ENCODE measurements at places on chromosomes 6 and 20.

- DNase-seq = no peak
Observed at GRCh38 chr20:43800186-43800585, 73.4 kb upstream of the GTSF1L start.

- DNase-seq = no peak
Observed at GRCh38 chr6:82951389-82951788, 114.3 kb downstream of the UBE3D start.

DNA sequence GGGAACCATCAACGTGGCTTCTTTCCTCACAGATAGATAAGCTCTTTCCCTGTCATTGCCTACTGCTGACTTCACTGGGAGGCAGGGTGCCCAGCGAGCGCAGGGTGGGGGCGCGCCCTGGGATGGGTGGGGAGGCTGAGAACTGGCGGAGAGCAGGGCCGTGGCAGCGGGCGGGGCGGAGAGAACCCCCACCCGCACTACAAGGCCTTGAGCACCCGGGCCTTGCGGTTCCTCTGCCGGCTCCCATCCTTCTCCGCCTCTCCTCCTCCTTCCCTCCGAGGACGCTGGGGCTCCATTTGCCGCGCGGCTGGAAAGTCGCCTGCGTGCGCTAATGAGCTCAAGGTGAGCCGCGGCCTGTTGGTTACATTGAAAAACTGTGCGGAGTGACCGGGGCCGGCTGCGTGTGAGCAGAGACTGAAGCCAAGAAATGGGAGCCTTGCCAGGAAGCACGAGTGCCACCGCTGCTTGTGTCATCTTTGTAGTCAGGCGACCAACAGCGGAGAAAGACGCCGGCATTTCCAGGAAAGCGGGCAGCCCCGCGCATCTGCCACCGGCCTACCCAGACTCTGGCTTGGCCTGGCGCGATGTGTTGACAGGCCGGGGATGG is 963.5 kb upstream of the SLC35B3 start:
- no peak for DNase-seq

GRCh38 chr20:23180451-23180921 is 94.4 kb upstream of the CD93 start:
- no peak for DNase-seq

DNA sequence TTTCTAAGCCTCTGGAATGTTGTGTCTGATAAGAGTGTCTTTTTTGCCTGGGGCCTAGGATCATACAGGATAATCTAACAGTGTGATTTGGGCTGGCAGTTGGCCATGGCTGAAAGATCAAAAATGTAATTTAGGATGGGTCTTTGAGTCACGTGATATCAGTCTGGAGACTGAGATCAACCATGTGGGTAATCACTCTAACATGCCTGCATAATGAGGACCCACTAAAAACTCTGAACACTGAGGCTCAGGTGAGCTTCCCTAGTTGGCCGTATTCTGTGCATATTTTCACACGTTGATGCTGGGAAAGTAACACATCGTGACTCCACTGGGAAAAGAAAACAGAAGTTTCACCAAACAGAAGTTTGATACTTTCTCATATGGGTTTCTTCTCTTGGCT is 6.3 kb upstream of the MMS22L start:
- no peak for DNase-seq

DNA sequence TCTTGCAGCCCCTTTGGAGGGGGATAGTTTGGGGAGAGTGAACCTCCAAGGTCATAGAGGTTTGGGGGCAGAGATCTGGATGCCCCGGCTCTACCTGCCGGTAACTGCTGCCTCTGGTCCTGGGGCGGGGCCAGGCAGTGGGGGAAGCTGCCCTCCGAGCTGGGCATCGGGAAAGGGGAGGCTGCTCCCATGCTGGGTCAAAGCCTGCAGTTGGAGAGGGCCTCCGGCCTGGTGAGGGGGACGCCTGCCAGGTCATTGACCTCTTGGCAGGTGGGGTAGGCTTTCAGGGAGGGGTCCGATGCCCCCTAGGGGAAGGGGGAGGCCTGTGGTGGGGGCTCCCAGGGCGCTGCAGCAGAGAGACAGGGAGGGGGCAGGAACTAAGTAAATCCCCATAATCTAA is 7.1 kb downstream of the COL11A2 start:
- no peak for DNase-seq

- peak; percentile 81 for DNase-seq
Observed at GRCh38 chr6:105994591-105995390, 91.3 kb upstream of the PRDM1 start.

DNA sequence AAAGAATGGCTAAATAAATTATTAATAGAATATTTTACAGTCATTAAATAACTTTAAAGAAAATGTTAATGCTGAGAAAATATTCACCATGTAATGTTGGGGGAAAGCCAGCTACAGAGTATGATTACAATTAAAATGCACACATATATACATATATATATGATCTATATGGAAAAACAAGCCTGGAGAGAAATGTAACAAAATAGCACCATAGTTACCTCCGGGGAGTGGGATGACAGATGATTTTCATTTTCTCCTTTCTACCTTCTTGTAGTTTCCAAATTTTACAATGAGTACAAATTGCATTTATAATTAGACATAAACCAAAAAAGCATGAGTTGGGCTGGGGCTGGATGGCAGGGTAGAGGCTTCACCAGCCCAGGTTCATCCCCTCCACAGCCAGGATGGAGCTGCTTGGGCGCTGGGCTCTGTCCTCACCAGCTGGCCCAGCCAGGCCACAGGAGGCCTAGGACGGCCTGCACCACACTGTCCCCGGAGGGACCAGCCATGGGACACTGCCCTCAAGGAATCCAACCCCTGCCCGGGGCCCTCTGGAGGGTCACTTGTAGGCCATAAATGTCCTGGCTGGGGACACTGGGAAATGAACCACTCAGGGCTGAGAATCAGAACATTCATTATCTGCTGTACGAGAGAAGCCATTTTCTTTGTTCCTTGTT is 10.3 kb downstream of the C20orf203 start:
- no peak for DNase-seq

All from HL-60 (cell line).